ENCODE measurements at places on chromosomes 5 and 9.

- no peaks in the 10 kb centered on the region for H3K27me3 ChIP-seq
- H3K4me1 ChIP-seq: peaks cover 35% of the 10 kb centered on the region
- H3K36me3 ChIP-seq: 0 out of 2 replicates have a peak, but pooled peaks cover 9% of the 10 kb centered on the region
- peak overlapping the region; percentile 47 for H3K27ac ChIP-seq
- no peak for DNase-seq
- no peak overlapping the region for H3K4me3 ChIP-seq
Measured at GRCh38 chr9:112140936-112141335, 34.2 kb downstream of the SUSD1 start.

DNA sequence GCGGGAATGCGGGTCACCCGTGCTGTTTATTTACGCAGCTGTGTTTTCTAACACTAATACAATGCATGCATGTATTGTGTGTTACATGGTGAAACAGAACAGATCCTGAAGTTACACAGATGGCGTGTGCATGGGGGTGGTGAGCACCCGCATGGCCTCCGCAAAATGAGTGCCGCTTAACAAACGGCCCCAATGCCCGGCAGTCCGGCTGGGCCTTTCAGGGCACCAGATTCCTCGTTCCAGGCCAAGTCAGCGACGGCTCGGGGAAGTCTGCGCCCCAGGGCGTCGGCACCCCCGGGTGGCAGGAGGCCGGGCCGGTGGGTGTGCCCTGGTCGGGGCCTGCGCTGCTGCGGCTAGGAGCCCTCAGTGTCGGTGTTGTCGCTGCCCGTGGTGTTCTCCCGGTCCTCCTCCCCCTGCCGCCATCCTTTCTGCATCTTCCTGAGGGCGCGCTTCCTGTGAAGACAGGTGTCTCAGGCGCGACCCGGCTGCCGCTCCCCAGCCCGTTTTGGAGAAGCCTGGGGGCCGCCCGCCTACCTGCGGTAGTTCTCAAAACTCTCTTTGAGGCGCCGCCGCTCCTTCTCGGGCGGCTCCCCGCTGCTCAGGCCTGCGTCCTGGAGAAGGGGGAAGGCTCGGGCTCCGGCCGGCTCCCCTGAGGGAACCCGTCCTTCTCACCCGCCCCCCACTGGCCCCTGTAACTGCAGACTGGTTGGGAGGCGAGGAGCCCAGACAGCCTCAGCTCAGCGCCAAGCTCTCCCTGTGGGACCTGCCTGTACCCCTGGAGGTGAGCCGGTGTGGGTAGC is 605 bp upstream of the DNLZ start:
- H3K4me1 ChIP-seq: peaks cover 12% of the 10 kb centered on the region
- H3K27ac ChIP-seq: no peak overlapping the region
- H3K27me3 ChIP-seq: no peaks in the 10 kb centered on the region

DNA sequence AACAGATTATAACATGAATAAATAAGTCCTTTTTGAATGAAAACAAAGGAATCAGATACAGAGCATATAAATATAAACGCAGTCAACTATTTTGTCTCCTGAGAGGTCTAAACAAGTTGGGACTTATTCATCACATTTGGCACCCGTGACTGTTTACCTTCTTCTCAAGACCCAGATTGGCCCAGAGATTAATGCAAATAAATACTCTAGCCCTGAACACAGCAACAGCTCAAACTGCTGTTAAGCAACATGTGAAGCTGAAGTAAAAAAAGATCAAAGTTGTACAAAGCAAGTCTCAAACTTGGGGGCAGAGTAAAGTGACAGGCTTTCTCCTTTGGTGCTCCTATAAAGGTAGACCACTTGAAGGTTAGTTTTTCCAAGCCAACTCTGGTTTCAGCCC is 95.0 kb upstream of the NR5A1 start:
- DNase-seq: peak; percentile 40
- H3K27ac ChIP-seq: no peak overlapping the region
- H3K27me3 ChIP-seq: no peaks in the 10 kb centered on the region
- 0 out of 2 replicates have a peak, but pooled peaks cover 3% of the 10 kb centered on the region for H3K4me1 ChIP-seq
- H3K4me3 ChIP-seq: no peak overlapping the region
- H3K36me3 ChIP-seq: no peaks in the 10 kb centered on the region

DNA sequence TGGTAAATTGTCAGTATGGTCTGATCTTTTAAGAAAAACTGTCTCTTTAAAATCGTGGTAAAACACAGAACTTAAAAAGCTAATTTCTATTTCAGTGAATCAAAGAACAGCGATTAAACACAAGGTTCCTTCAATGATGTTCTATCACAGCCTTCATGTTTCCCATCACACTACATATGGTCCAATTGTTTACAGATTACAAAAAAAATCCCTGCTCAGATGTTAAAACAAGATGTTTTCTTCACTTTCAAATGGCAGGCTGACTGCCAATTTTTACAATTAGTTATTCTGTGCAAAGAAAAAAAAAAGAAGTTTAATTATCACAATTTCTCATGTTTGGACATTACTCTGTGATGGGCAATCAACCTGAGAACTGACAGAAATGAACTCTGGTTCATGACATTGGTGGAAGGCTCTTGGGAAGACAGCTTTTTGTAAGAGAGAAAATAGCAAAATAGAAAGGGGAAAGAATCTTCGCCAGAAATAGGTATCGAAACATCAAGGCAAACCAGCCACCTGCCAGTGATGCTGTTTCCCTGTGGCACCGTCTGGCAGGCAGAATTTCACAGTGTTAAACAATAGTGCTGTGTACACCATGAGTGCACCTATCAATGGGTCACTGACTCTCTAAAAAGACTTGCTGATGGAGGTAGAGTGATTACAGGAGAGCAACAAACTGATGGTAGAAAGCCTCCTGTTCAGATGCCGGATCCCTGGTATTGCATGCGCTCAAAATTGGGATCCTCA is 1020.0 kb upstream of the ARRDC3 start:
- no peak overlapping the region for H3K4me3 ChIP-seq
- H3K36me3 ChIP-seq: no peaks in the 10 kb centered on the region
- no peaks in the 10 kb centered on the region for H3K4me1 ChIP-seq
- H3K27me3 ChIP-seq: no peaks in the 10 kb centered on the region

- H3K4me1 ChIP-seq: no peaks in the 10 kb centered on the region
- H3K4me3 ChIP-seq: no peak overlapping the region
- H3K27ac ChIP-seq: no peak overlapping the region
- H3K27me3 ChIP-seq: no peaks in the 10 kb centered on the region
- H3K36me3 ChIP-seq: no peaks in the 10 kb centered on the region
Measured at GRCh38 chr5:123721675-123722276, 209.8 kb downstream of the CSNK1G3 start.

GRCh38 chr5:115126303-115126702 is 43.4 kb downstream of the TRIM36 start:
- H3K36me3 ChIP-seq: no peaks in the 10 kb centered on the region
- no peak for DNase-seq
- no peak overlapping the region for H3K27ac ChIP-seq
- H3K4me3 ChIP-seq: no peak overlapping the region

DNA sequence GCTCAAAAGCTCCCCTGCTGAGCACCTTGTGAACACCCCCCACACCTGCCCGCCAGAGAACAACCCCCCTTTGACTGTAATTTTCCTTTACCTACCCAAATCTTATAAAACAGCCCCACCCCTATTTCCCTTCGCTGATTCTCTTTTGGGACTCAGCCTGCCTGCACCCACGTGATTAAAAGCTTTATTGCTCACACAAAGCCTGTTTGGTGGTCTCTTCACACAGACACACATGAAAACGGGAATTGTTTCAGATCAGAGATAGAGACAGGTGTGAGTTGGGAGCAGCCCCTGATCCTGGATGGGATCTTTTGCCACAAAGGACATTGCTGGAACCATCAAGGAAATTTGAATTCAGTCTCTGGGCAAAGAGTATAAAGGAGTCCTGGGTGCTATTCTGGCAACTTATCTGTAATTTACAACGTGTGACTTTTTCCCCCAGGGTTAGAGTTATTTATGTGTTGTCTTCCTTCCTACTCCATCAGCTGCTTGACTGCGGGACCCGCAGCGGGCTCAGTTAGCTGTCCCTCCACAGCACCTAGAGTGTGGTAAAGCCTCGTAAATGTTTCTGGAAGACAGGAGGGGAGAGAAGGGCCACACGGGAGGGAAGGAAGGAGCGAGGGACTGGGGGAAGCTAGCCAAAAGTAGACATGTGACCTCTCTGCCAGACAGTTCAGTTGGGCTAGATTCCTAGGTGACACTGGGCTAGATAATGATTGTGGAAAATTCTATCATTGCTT is 437.0 kb downstream of the ZNF608 start:
- H3K27ac ChIP-seq: no peak overlapping the region
- H3K4me3 ChIP-seq: no peak overlapping the region
- no peaks in the 10 kb centered on the region for H3K27me3 ChIP-seq
- no peak for DNase-seq
- no peaks in the 10 kb centered on the region for H3K4me1 ChIP-seq

GRCh38 chr5:112772124-112772523 is 34.4 kb downstream of the APC start:
- H3K27ac ChIP-seq: no peak overlapping the region
- no peak for DNase-seq
- no peak overlapping the region for H3K4me3 ChIP-seq
- H3K4me1 ChIP-seq: no peaks in the 10 kb centered on the region
- no peaks in the 10 kb centered on the region for H3K36me3 ChIP-seq
- no peaks in the 10 kb centered on the region for H3K27me3 ChIP-seq

GRCh38 chr9:108297073-108297472 is 558.7 kb downstream of the ACTL7B start:
- no peak overlapping the region for H3K27ac ChIP-seq
- DNase-seq: no peak
- no peaks in the 10 kb centered on the region for H3K4me1 ChIP-seq
- H3K4me3 ChIP-seq: no peak overlapping the region

DNA sequence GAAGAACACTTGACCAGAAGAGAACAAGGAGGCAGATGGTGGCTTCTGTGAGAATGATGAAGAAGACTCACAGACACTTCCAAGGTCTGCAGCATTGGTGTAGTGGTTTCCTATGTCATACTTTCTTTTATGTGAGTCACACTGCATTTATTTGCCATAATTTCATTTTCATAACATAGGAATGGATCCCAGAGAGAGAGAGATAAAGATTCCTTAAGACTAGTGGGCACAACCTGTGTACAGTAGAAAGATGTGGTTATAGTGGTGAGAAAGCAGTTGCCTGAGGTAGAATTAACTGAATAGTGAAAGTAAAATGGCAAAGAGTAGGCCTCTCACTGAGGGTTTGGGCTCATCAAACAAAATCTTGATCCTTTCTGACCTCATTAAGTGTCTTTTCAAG is 7.6 kb upstream of the CCDC152 start:
- no peaks in the 10 kb centered on the region for H3K27me3 ChIP-seq
- no peaks in the 10 kb centered on the region for H3K4me1 ChIP-seq
- no peak for DNase-seq

GRCh38 chr9:121399883-121400607 is 30.0 kb upstream of the STOM start:
- H3K4me1 ChIP-seq: no peaks in the 10 kb centered on the region
- H3K36me3 ChIP-seq: no peaks in the 10 kb centered on the region
- no peaks in the 10 kb centered on the region for H3K27me3 ChIP-seq
- no peak overlapping the region for H3K27ac ChIP-seq

- H3K36me3 ChIP-seq: no peaks in the 10 kb centered on the region
- H3K27ac ChIP-seq: no peak overlapping the region
- DNase-seq: no peak
- H3K27me3 ChIP-seq: no peaks in the 10 kb centered on the region
- H3K4me1 ChIP-seq: peaks cover 3% of the 10 kb centered on the region
Measured at GRCh38 chr5:149322518-149322917, 22.8 kb upstream of the GRPEL2 start.

DNA sequence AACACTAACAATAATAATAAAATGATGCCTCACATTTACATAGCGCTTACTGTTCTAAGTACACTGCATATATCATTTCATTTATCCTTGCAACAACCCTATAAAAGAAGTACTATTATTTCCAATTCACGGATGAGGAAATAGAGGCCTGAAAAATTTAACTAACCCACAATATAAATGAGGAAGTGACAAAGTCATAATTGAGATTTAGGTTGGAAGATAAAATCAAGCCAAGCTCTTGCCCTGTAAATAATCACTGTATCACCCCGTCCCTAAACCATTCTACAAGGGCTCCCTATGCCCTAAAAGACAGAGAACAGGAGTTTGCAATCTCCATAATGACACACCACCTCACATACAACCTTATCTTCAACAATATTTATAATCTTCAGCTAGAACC is 49.6 kb downstream of the STRBP start:
- no peak overlapping the region for H3K27ac ChIP-seq
- no peak for DNase-seq
- H3K4me3 ChIP-seq: no peak overlapping the region
- no peaks in the 10 kb centered on the region for H3K4me1 ChIP-seq
- H3K36me3 ChIP-seq: no peaks in the 10 kb centered on the region

- H3K4me3 ChIP-seq: no peak overlapping the region
- peaks cover 1% of the 10 kb centered on the region for H3K4me1 ChIP-seq
- H3K27ac ChIP-seq: no peak overlapping the region
- H3K36me3 ChIP-seq: peaks cover 28% of the 10 kb centered on the region
- peak; percentile 32 for DNase-seq
- H3K27me3 ChIP-seq: no peaks in the 10 kb centered on the region
Measured at GRCh38 chr5:178213003-178213461, 8.7 kb downstream of the HNRNPAB start.

GRCh38 chr9:137277329-137278041 is at the start of gene TOR4A:
TOR4A (plus strand) TSS chr9:137277726; CDS start chr9:137278690, 964 bp downstream.
- H3K27ac ChIP-seq: peak within 1 kb of the TSS; percentile 60
- H3K36me3 ChIP-seq: peaks cover 5% of the 10 kb centered on the region
- H3K4me3 ChIP-seq: peak within 1 kb of the TSS; percentile 89
- H3K4me1 ChIP-seq: peaks cover 16% of the 10 kb centered on the region

DNA sequence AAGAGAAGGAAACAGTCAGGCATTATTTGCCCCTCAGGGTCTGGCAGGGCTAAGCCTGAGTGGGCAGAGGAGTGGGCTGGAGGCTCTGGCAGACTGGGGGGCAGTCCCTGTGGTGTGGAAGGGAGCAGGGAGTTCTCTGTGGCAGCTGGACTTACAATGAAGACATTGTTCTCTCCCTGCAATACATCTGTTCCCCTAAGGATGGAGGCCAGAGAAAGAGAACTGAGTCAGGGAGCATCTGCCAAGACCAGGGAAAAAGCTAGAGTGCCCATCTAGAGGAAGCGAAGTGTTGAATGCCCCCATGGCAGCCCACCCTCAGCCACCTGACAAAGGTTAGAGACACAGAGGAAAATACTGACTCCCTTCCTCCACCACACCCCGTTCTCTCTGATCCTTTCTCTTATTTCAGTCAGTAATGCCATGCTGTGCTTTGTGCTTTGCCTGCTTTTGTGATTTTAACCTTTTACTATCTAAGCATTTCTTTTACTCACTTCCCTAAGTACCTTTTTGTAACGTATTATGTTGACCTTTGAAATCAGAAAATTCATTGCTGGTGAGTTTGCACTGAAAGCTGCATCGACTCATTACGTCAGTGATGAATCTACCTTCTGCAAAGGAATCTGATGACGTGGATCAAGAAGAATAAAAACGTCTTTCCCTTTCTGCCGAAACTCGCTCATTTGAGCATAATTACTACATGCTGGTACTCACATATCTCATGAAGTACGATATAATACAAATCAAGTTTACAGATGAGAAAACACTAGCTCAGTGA is 76.0 kb downstream of the ACTL7B start:
- H3K27me3 ChIP-seq: peaks cover 14% of the 10 kb centered on the region
- peaks cover 20% of the 10 kb centered on the region for H3K4me1 ChIP-seq
- no peak overlapping the region for H3K4me3 ChIP-seq
- no peak for DNase-seq
- no peaks in the 10 kb centered on the region for H3K36me3 ChIP-seq
- no peak overlapping the region for H3K27ac ChIP-seq

GRCh38 chr9:100292414-100292813 is 60.3 kb downstream of the TEX10 start:
- no peaks in the 10 kb centered on the region for H3K4me1 ChIP-seq
- no peak for DNase-seq
- no peak overlapping the region for H3K4me3 ChIP-seq
- no peak overlapping the region for H3K27ac ChIP-seq
- H3K27me3 ChIP-seq: no peaks in the 10 kb centered on the region

- H3K36me3 ChIP-seq: no peaks in the 10 kb centered on the region
- peak overlapping the region; percentile 43 for H3K4me3 ChIP-seq
- H3K27ac ChIP-seq: no peak overlapping the region
Measured at GRCh38 chr9:15135164-15135792, 171.7 kb downstream of the TTC39B start.

Data from PC-9 (cell line).